ENCODE measurements at places on chromosomes 13 and 19.
A peak's percentile ranks its signal among the peaks of the same experiment; 100 is the strongest.

DNA sequence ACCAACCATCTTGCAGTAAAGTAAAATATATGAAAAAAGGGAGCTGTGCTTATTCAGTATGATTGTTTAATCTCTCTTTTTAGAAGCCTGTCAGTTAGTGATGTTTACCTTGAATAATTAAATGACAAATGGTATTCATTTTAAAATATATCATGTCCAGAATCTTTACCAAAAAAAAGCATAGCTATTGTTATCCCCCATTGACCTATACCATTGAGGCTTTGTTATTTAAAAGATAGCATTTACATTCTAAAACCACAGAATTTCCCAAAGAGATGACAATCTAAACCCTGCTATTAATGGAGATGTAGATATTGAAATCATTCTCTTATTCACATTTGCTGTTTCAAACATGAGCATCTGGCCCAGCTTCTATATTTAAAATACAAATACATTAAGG is 2.2 kb downstream of the CNMD start:
- no peak for DNase-seq

DNA sequence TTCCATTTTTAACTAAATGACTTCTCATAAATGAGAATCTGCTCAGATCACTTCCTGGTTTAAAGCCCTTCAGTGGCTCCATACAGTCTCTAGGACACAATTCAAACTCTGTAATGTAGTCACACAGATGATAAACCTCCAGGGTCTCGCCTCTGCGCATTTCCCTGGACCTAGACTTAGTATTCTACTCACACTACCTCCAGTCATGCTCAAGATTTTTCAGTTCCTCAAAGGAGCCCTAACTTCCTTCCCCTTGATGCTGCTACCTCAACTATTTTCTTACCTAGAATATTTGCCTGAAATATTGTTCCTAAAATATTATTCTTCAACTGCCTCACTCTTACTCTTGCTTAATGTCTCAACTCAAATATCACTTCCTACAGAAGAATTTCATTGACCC is 86.7 kb upstream of the TPP2 start:
- DNase-seq = no peak

DNA sequence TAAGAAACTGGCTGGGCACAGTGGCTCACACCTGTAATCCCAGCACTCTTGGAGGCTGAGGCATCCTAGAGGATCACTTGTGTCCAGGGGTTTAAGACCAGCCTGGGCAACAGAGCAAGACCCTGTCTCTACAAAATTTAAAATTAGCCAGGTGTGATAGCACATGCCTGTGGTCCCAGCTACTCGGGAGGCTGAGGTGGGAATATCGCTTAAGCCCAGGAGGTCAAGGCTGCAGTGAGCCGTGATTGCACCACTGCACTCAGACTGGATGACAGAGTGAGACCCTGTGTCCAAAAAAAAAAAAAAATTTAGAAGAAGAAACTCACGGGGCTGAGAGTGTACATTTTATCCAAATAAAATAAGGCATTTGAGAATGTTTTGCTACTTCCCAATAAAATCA is 58.9 kb downstream of the ZAR1L start:
- DNase-seq = no peak

- no peak for DNase-seq
Observed at GRCh38 chr13:26656919-26657318, 99.4 kb downstream of the WASF3 start.

DNA sequence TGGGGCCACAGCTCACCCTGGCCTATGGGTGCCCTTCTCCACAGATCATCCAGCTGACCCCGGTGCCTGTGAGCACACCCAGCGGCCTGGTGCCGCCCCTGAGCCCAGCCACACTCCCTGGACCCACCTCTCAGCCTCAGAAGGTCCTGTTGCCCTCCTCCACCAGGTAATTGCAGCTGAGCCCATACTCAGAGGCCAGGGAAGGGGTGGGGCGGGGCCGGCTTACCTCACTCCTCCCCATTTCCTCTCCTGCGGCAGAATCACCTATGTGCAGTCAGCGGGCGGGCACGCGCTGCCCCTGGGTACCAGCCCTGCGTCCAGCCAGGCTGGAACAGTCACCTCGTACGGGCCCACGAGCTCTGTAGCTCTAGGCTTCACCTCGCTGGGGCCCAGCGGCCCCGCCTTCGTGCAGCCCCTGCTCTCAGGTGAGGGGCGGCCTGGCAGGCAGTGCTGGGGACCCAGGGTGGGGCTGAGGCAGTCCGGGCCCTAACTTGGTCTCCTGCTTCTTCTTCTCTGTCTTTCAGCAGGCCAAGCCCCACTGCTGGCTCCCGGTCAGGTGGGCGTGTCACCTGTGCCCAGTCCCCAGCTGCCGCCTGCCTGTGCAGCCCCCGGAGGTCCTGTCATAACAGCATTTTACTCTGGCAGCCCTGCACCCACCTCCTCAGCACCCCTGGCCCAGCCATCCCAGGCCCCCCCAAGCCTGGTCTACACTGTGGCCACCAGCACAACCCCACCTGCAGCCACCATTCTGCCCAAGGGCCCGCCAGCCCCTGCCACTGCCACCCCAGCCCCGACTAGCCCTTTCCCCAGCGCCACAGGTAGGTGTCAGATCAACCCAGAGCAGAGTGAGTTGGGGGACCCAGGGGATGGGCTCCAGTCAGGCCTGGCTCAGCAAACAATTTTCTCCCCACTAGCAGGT is 9.6 kb upstream of the PRR19 start:
- no peak for DNase-seq

- DNase-seq = no peak
Observed at GRCh38 chr19:7850000-7850813, 20.2 kb downstream of the EVI5L start.

GRCh38 chr19:44875666-44876451 is 15.2 kb upstream of the TOMM40 start:
- no peak for DNase-seq

- peak; percentile 7 for DNase-seq
Observed at GRCh38 chr13:110116072-110116487, 190.9 kb downstream of the COL4A1 start.

GRCh38 chr19:10580979-10581631 is 6.0 kb downstream of the AP1M2 start:
- peak; percentile 89 for DNase-seq

GRCh38 chr19:50894478-50895356 is 16.5 kb downstream of the KLK4 start:
- DNase-seq = no peak

- no peak for DNase-seq
Observed at GRCh38 chr13:39616087-39616694, 13.2 kb upstream of the LHFPL6 start.

DNA sequence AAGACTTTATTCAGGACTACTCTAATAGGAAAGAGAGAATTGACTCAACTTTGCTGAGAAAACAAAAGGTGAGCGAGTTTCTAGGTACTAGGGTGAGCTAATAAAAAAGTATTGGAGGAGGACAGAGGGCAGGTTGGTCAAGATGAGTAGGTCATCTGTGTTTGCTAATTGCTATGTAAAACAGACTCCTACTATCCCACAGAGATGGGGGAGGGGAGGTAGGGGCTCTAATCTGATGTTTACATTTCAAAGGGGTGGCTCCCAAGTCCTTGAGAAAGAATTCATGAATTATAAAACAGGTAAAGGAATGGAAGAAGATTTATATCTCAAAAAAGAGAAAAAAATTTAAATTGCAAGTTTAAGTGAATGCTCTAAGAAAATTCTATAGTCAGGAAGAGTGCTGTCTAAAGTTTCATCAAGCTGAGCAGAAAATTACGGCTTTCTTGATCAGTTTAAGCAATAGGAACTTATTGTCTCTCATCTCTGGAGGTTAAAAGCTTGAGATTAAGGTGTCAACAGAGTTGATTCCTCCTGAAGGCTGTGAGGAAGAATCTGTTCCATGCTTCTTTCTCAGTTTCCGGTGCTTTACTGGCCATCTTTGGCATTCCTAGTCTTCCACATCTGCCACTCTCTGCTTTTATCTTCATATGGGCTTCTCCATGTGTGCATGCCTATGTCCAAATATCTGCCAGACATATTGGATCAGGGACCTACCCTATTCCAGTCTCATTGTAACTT is 790.3 kb downstream of the SLITRK5 start:
- no peak for DNase-seq

- DNase-seq = no peak
Observed at GRCh38 chr13:44058624-44059215, 179.0 kb downstream of the LACC1 start.

DNA sequence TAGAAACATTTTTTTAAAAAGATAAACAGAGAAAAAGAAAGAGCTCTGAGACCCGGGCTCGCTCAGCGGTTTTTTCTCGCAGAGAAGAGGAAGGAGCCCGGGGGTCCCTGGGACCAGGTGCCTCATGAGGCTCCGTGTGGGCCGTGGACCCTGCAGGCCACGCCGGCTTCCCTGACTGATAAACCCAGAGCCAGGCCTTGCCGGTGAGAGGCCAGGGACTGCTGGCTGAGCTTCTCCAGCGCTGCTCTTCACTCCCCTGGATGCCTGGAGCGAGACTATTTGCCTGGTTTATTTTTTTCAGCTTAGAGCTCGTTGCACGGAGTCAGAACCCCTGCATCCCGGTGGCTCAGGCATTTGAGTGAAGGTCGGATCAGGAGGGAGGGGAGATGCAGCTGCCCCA is 53.4 kb upstream of the F7 start:
- no peak for DNase-seq

DNA sequence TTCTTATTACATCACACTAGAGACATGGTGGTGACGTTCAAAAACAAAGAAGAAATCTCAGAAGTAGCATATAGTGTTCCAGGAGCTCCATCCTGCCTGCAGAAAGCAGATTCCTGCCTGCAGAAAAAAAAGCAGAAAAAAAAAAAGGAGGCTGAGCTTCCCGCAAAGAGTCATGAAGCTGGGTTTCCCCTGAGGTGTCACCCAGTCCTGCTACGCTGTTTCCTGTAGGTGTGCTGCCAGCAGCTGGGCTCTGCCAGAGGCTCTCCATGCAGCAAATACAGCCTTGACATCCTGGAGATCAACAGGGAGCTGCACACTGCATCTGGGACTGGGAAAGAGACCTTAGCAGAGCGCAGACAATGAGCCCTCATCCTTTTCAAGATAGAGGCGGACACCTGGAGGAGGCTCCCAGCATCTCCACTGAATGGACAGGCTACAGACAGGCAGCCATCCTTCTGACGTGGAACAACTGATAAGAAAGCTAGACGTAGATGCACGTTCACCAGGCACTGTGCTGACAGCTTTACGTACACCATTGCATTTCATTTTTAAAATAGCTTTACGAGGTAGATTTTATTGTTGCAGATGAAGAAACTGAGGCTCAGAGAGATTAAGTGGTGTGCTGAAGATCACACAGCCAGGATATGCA is 350.9 kb downstream of the FOXO1 start:
- DNase-seq = peak; percentile 4

DNA sequence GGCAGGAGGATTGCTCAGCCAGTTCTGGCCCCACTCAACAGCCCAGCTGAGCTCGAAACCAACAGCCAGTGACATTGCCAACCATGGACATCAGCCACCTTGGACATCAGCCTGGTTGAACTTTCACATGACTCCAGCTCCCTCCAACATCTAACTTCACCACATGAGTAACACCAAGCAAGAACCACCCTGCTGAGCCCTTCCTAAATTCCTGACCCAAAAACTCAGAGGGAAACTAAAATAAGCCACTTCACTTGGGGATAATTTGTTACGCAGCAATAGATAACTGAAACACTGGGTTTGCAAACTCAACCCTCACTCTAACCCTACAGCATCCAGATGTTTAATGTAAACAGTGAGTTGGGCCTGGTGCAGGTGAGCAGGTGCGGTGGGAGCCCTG is 10.7 kb upstream of the LRFN3 start:
- DNase-seq = no peak

- no peak for DNase-seq
Observed at GRCh38 chr19:6828306-6828697, 55.8 kb downstream of the VAV1 start.

Measured in activated naive CD4-positive, alpha-beta T cell (primary cell).